ENCODE measurements at places on chromosomes 4 and X. TPM values are rescaled to one million over a fixed set of nuclear protein-coding genes. Genes with fewer than 3 reads are reported as not detected.

- H3K27me3 ChIP-seq = no peaks in the 10 kb centered on the region
- no peak overlapping the region for H3K4me3 ChIP-seq
- no peak overlapping the region for H3K27ac ChIP-seq
- DNase-seq = no peak
- H3K36me3 ChIP-seq = no peaks in the 10 kb centered on the region
Observed at GRCh38 chr4:35725131-35725530, 519.2 kb downstream of the ARAP2 start.

DNA sequence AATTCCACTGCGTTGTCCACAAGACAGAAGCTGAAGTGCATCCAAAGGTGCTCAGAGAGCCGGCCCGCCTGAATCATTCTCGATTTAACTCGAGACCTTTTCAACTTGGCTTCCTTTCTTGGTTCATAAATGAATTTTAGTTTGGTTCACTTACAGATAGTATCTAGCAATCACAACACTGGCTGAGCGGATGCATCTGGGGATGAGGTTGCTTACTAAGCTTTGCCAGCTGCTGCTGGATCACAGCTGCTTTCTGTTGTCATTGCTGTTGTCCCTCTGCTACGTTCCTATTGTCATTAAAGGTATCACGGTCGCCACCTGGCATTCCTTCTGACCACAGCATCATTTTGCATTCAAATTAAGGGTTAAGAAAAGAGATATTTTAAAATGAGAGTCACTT, 115.5 kb downstream of the NFKB1 start:
- peaks cover 26% of the 10 kb centered on the region for H3K36me3 ChIP-seq
- no peak for DNase-seq
- H3K4me1 ChIP-seq = peaks cover 40% of the 10 kb centered on the region
- H3K4me3 ChIP-seq = no peak overlapping the region
- no peak overlapping the region for H3K27ac ChIP-seq

GRCh38 chr4:8269535-8270417, at the start of gene HTRA3:
TSS of gene HTRA3 (plus strand) at chr4:8269754. CDS start at chr4:8269969, 215 bp downstream.
- no peaks in the 10 kb centered on the region for H3K4me1 ChIP-seq
- H3K27me3 ChIP-seq = no peaks in the 10 kb centered on the region
- no peak within 1 kb of the TSS for H3K27ac ChIP-seq
- no peaks in the 10 kb centered on the region for H3K36me3 ChIP-seq
- no peak within 1 kb of the TSS for H3K4me3 ChIP-seq

- H3K27me3 ChIP-seq = no peaks in the 10 kb centered on the region
- no peak overlapping the region for H3K27ac ChIP-seq
- no peaks in the 10 kb centered on the region for H3K4me1 ChIP-seq
- no peak overlapping the region for H3K4me3 ChIP-seq
Observed at GRCh38 chr4:27293831-27294230, 433.2 kb downstream of the STIM2 start.

The PNMA3 gene
- total RNA-seq = 1.1 TPM

DNA sequence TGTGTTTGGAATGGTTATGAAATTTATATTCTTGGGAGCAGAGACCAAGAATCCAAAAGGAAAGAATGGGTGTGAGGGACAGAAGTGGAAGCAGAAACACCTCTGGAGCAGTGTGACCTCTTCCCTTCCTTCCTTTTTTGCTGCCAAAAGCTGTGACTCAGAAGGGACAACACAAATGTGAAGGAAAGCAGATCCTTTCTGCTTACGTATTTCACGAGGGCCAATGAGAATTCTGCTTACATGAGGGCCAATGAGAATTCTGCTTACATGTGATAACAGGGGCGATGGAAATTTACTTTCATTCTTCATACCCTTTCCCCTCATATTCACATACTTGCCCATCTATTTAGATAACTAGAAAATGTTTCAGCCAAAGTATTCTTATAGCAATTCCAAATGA, 404.6 kb downstream of the PRDM5 start:
- no peaks in the 10 kb centered on the region for H3K36me3 ChIP-seq
- H3K27ac ChIP-seq = no peak overlapping the region
- H3K4me3 ChIP-seq = no peak overlapping the region
- H3K27me3 ChIP-seq = no peaks in the 10 kb centered on the region

The GPC4 gene
- total RNA-seq = not detected

DNA sequence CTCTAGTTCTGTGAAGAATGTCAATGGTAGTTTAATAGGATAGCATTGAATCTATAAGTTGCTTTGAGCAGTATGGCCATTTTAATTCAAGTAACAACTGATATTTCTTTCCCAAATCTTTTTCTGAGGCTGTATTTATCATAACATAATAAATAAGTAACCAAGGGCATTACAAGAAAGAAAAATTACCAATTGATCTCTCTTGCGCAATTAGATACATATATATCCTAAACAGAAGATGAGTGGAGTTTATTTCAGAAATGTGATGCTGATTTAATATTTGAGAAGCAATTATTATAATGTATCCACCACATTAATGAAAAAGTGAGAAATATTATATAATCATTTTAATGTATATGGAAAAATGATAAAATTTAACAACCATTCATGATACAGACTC, 802.5 kb upstream of the AGA start:
- H3K27me3 ChIP-seq = no peaks in the 10 kb centered on the region
- H3K27ac ChIP-seq = no peak overlapping the region
- no peak overlapping the region for H3K4me3 ChIP-seq
- no peak for DNase-seq

DNA sequence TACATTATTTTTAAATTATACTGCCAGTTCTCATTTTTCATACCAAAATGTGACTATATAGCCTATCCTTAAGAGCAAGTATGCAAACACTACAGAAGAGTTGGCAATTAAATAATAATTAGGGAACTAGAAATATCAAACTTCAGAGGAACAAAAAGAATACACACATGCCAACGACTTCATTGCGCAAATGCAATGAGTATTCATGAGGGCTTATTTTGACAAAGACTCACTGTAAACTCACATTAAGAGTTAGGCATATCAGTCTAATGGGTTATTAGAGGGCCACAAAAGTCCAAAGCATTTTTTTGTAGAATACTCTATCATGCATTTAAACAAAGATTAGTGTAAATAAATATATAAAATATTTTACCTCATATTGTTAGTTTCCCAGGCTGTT, 31.6 kb downstream of the SLC10A7 start:
- no peaks in the 10 kb centered on the region for H3K36me3 ChIP-seq
- H3K4me1 ChIP-seq = peaks cover 9% of the 10 kb centered on the region
- no peaks in the 10 kb centered on the region for H3K27me3 ChIP-seq
- no peak overlapping the region for H3K4me3 ChIP-seq

The PDLIM3 gene
- total RNA-seq = not detected

- H3K27me3 ChIP-seq = peaks cover 4% of the 10 kb centered on the region
- no peak overlapping the region for H3K27ac ChIP-seq
- no peaks in the 10 kb centered on the region for H3K36me3 ChIP-seq
- no peak overlapping the region for H3K4me3 ChIP-seq
Observed at GRCh38 chr4:168881781-168882420, 128.2 kb downstream of the CBR4 start.

GRCh38 chr4:15333692-15334633, 93.9 kb upstream of the C1QTNF7 start:
- H3K36me3 ChIP-seq = no peaks in the 10 kb centered on the region
- H3K27me3 ChIP-seq = no peaks in the 10 kb centered on the region
- no peak for DNase-seq
- H3K27ac ChIP-seq = no peak overlapping the region

The NAA11 gene
- not detected for total RNA-seq

DNA sequence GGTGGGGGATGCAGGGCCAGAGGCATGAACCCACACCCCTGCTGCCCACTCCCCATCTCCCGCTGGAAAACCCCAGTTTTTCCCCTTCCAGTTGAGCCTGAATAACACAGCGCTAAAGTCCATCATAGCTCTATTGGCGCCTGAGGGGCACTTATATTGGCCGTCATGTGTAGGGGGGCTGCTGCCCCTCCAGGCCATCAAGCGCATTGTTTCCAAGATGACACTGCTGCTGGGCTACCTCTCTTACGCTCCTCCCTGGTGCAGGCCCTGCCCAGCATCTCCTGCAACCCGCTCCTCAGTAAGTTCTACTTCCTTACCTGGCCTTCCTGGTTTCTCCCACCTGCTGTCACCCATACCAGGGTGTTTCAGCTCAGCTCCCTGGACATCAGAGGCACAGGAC, 205.0 kb upstream of the RPL34 start:
- no peak overlapping the region for H3K27ac ChIP-seq
- DNase-seq = no peak
- no peaks in the 10 kb centered on the region for H3K4me1 ChIP-seq
- H3K27me3 ChIP-seq = no peaks in the 10 kb centered on the region

The MTTP gene
- not detected for total RNA-seq

- H3K27ac ChIP-seq = no peak overlapping the region
- DNase-seq = no peak
- no peak overlapping the region for H3K4me3 ChIP-seq
- H3K4me1 ChIP-seq = no peaks in the 10 kb centered on the region
- no peaks in the 10 kb centered on the region for H3K27me3 ChIP-seq
- no peaks in the 10 kb centered on the region for H3K36me3 ChIP-seq
Observed at GRCh38 chr4:31844350-31844749, 1124.2 kb downstream of the PCDH7 start.

GRCh38 chrX:27706526-27706925, 101.3 kb upstream of the MAGEB10 start:
- no peaks in the 10 kb centered on the region for H3K36me3 ChIP-seq
- DNase-seq = no peak
- no peaks in the 10 kb centered on the region for H3K27me3 ChIP-seq
- no peaks in the 10 kb centered on the region for H3K4me1 ChIP-seq
- no peak overlapping the region for H3K27ac ChIP-seq
- no peak overlapping the region for H3K4me3 ChIP-seq

GRCh38 chr4:38424151-38424871, 239.7 kb upstream of the KLF3 start:
- H3K36me3 ChIP-seq = no peaks in the 10 kb centered on the region
- peaks cover 6% of the 10 kb centered on the region for H3K4me1 ChIP-seq

GRCh38 chrX:134622056-134622812, 36.0 kb downstream of the PLAC1 start:
- no peaks in the 10 kb centered on the region for H3K36me3 ChIP-seq
- no peaks in the 10 kb centered on the region for H3K27me3 ChIP-seq
- no peak overlapping the region for H3K27ac ChIP-seq

The KDR gene
- total RNA-seq = not detected

The AMOT gene
- 1.5 TPM for total RNA-seq

The JCHAIN gene
- total RNA-seq = not detected

- peaks cover 22% of the 10 kb centered on the region for H3K4me1 ChIP-seq
- H3K4me3 ChIP-seq = no peak overlapping the region
- no peak overlapping the region for H3K27ac ChIP-seq
Observed at GRCh38 chr4:912548-913279, 19.4 kb downstream of the GAK start.

- H3K4me1 ChIP-seq = no peaks in the 10 kb centered on the region
- no peak for DNase-seq
- H3K36me3 ChIP-seq = no peaks in the 10 kb centered on the region
Observed at GRCh38 chr4:155966731-155967395, 13.2 kb upstream of the CTSO start.

The ADH1B gene
- total RNA-seq = not detected

DNA sequence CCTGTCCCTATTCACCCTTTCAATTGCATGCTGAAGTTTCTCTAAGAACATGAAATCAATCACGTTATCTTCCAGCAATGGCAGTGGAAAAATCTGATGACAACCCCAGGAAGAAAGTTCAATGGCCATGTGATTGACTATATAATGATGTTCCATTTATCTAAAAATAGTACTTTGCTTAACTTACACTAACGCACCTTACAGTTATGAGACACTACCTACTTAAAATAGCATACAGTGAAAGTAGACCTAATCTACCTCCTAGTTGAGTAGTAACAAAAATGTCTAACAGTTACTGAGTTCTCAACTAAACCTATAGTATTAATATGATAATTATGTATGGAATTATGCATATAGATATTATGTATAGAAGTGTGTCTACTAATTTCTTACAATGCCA, 28.6 kb upstream of the PGM2 start:
- no peaks in the 10 kb centered on the region for H3K4me1 ChIP-seq
- H3K27me3 ChIP-seq = no peaks in the 10 kb centered on the region
- DNase-seq = no peak
- no peaks in the 10 kb centered on the region for H3K36me3 ChIP-seq
- H3K4me3 ChIP-seq = no peak overlapping the region
- H3K27ac ChIP-seq = no peak overlapping the region

GRCh38 chr4:20883677-20884076, 183.4 kb downstream of the PACRGL start:
- DNase-seq = no peak
- no peaks in the 10 kb centered on the region for H3K36me3 ChIP-seq
- H3K27me3 ChIP-seq = no peaks in the 10 kb centered on the region
- no peaks in the 10 kb centered on the region for H3K4me1 ChIP-seq
- H3K27ac ChIP-seq = no peak overlapping the region

DNA sequence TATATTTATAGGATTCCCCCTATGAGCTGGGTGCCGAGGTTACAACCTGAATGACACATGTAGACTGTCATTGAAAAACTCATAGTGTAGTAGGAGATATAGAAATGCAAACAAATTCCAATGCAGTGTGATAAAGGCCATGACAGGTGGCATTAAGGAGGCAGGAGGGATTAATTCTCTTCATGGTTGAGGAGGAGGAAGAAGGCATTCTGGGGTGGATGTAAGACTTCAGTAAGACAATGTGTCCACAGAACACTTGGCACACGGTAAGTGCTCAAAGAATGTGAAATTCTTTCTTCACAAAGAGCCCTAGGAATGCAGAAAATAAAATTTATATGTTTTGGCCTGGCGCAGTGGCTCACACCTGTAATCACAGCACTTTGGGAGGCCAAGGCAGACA, 136.5 kb downstream of the RBM47 start:
- no peak overlapping the region for H3K27ac ChIP-seq
- DNase-seq = no peak
- H3K4me1 ChIP-seq = no peaks in the 10 kb centered on the region
- H3K27me3 ChIP-seq = no peaks in the 10 kb centered on the region

GRCh38 chrX:24085101-24085500, 30.3 kb downstream of the EIF2S3 start:
- H3K4me3 ChIP-seq = no peak overlapping the region
- DNase-seq = no peak
- H3K27me3 ChIP-seq = no peaks in the 10 kb centered on the region
- no peaks in the 10 kb centered on the region for H3K4me1 ChIP-seq
- H3K36me3 ChIP-seq = no peaks in the 10 kb centered on the region

- H3K27ac ChIP-seq = no peak overlapping the region
- no peak overlapping the region for H3K4me3 ChIP-seq
- H3K27me3 ChIP-seq = no peaks in the 10 kb centered on the region
- DNase-seq = no peak
Observed at GRCh38 chrX:136687457-136687856, 39.5 kb downstream of the CD40LG start.

DNA sequence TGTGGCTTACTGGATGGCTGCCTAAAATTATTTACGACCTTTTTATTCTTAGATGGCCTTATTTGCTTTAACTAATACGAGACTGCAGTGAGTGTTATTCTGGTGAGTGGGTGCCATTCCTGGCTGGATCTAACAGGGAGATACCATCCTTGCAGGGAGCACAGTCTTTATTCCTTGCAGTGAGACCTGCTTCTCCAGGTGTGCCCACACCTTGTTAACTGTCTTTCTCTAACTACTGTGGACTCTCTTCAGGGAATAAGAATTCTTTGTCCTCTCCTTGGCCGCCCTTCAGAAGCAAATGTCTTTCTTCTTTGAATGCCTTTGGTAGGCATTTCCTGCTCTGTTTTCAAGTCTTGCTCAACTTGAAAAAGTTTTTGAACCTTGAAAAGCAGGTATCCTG, 34.1 kb upstream of the STOX2 start:
- no peak overlapping the region for H3K27ac ChIP-seq
- DNase-seq = no peak
- H3K27me3 ChIP-seq = no peaks in the 10 kb centered on the region
- H3K4me1 ChIP-seq = no peaks in the 10 kb centered on the region
- H3K4me3 ChIP-seq = no peak overlapping the region

Measured in CD8-positive, alpha-beta memory T cell (primary cell).